ENCODE measurements at places on chromosomes 3 and 15.

- no peak for DNase-seq
Observed at GRCh38 chr3:30642849-30643361, 36.5 kb downstream of the TGFBR2 start.

- no peak for DNase-seq
Observed at GRCh38 chr3:41579861-41580260, 380.6 kb downstream of the CTNNB1 start.

- DNase-seq = no peak
Observed at GRCh38 chr15:52252781-52253180, 42.8 kb downstream of the MYO5C start.

GRCh38 chr3:80187981-80188380 lies 420.2 kb upstream of the ROBO1 start:
- DNase-seq = no peak

- DNase-seq = no peak
Observed at GRCh38 chr15:22917556-22917955, 62.6 kb downstream of the CYFIP1 start.

DNA sequence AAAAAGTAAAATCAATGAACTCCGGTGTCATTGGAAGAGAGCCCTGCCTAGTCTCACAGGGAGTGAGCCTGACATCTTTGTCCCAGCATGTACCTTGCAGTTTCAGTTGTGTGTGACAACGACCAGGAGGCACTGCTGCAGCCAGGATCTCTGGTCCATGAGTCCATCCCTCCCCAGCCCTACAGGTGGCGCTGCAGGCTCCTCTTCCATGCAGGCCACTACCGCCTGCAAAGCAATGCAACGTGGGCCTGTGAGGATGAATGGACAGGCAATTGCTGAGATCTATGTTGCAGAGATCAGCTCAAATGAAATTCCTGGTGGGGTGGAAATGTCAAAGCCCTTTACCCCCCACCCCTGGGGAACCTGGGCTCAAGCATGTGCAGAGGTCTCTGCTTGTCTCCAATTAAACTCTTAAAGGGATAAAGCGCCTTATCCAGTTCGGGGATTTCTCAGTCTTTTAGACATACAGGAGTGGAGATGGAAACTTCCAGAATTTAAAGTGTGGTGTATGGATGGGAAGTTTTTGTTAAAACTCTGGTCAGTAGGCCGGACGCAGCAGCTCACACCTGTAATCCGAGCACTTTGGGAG lies 35.8 kb downstream of the TKT start:
- DNase-seq = peak; percentile 76

DNA sequence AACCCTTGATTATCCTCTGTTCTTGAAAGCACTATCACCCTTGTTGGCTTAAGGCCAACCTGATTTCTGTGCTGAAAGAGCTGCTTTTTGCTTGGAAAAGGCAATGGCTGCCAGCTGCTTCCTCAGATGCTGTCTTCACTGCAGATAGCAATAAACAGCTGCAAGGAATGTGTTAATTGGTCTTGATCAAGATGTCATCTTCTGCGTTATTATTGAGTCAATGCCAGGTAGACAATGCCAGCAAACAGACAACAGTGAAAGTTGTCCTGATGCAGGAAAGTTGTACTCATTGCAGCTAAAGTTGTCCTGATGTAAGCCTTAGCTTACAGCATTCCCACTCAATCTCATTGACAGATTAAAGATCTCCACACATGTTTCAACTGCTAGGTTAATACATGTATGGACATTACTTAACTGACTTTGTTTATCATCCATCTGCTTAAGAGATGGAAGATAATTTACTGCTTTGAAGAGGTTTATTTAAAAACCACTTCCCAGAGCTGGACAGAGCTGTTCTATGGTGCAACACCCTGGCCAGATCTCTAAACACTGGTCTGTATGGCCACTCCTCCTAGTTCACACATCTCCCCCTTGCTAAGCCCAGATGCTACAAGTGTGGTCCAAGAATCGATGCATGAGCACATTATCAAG lies 251.0 kb upstream of the MCTP2 start:
- no peak for DNase-seq

- DNase-seq = no peak
Observed at GRCh38 chr3:52217409-52217805, 8.0 kb downstream of the TLR9 start.

DNA sequence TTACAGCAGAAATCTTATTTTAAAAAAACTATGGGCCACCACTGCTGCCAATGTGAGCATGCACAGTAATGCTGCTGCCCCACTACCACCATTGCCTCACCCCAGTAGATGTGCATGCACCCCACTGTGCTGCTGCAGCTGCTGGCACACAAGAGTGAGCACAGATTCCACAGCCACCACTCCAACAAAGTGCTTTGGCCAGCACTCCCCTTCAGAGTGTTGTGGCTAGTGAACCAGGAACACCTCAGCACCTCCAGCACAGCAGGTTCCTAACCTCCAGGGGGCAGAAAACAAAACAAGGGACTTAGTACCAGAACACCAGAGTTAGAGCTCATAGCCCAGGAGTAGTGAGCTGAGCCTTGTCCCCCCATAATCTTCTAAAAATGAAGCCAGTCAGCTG lies 629.6 kb downstream of the PYDC2 start:
- no peak for DNase-seq

DNA sequence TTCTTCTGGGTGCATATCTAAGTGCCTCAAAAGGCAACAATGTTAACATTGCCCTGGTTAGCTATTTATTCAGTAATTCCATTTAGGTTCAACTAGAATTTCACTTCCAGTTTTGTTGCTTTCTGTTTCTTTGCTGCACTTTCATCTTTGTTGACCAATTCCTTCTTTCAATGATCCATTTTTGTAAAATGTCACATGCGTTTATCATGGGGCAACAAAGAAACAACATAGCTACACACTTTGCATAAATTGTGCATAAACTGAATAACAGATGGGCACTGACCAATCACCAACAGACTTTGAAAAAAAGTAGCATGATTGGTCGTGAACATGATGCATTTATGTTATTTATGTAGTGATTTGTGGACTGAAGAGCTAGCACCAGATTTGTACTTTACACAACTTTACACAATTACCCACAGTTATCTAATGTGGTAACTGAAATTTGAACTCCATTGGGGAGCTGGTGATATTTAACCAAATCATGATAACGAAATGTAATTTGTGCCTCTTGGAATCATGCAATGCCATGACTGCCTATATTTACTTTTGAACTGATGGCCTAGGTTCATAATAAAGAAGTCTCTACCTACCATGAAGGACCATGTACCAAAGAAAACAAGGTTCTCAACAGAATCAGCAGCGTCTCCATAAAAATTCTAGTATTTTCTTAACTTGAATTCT lies 7.1 kb upstream of the CPOX start:
- no peak for DNase-seq

- DNase-seq = no peak
Observed at GRCh38 chr3:112873632-112874031, 27.0 kb upstream of the CD200R1L start.

DNA sequence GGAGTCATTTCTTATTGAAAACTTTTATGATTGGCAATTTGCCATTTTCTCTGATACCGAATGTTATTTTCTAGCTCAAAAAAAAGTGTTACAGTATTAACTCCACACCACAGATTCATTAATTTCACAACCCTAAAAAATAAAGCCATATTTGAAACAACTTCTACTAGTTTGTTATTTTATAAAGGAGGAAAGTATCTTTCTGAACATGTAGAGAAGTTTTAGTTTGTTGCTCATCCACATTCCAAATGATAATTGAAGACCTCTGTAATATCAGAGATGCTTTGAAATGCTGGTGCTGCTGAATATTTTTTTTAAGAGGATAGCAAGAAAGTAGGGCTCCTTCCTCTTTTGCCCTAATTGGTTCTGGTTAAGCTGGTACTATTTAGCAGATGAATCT lies 1.9 kb downstream of the VGLL3 start:
- DNase-seq = no peak

DNA sequence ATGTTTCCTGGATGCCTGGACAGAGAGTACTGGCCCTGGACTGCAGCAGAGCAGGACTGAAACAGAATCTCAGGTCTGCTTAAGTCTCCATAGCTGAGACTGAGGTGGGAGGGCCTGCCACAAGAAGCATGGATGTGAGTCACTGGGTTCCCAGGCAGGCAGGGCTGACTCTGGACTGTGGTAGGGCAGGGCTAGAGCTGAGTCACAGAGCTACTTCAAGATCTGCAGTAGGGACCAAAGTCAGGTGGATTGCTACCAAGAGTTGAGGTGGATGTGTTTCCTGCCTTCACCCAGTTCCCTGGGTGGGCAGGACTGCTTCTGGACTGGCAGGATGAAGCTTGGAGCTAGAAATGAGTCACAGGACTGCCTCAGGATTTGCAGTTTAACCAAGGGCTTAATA lies 282.9 kb downstream of the AGBL1 start:
- no peak for DNase-seq

DNA sequence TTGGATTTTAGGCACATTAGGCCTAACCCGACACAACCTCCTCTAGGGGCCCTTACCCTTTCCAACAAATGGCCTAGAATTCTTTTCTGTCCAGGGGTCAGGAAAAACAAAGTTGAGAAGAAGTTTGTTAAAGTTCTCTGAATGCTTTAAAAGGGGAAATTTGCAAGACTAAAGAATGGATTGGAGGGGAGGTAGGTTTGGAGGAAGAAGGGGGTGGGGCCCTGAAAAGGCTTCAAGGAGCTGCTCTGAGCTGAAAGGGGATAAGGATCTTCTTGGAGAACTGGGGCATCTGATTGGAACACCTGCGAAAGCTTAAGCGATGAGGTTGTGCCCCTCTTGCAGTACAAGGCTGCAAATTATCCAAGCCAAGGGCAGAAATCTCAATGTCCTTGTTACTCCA lies 3.9 kb upstream of the SENP2 start:
- DNase-seq = no peak

GRCh38 chr3:123100193-123100776 lies 33.5 kb downstream of the PDIA5 start:
- DNase-seq = no peak

- no peak for DNase-seq
Observed at GRCh38 chr15:52527196-52527910, 1.3 kb downstream of the MYO5A start.

- peak; percentile 85 for DNase-seq
Observed at GRCh38 chr3:184513276-184514170, 48.1 kb upstream of the EPHB3 start.

DNA sequence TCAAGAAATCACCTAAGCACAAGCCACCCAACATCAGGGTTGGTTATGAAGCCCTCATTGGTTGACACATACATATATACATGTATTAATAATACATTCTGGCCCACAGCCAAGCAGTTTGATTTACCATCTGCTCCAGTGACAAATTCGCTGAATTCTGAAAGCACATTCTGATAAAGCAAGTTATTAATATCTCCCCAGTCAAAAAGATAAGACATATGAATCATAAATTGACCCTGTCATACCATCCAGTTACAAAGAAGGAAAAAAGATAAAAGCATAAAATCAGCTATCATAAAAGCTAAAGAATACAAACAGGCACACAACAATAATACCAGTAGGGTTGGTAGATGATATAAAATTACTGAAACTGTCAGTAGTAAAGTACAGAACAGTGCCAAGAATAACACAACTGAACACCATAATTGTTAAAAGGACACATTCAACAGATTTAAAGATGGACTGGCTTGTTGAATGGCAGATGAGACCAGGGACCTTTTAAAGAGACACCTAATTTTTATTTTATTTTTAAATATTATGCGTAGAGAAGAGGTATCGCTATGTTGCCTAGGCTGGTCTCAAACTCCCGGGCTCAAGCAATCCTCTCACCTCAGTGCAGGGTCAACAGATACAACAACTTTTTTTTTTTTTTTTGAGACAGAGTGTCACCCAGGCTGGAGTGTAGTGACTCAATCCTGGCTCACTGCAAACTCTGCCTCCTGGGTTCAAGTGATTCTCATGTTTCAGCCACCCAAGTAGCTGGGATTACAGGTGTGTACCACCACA lies 7.7 kb downstream of the SNX4 start:
- DNase-seq = no peak

- no peak for DNase-seq
Observed at GRCh38 chr15:68590721-68591389, 12.1 kb downstream of the CORO2B start.

GRCh38 chr15:40242213-40242599 lies 3.3 kb downstream of the PAK6 start:
- no peak for DNase-seq

- DNase-seq = no peak
Observed at GRCh38 chr3:50323614-50324199, 1.2 kb upstream of the HYAL2 start.

DNA sequence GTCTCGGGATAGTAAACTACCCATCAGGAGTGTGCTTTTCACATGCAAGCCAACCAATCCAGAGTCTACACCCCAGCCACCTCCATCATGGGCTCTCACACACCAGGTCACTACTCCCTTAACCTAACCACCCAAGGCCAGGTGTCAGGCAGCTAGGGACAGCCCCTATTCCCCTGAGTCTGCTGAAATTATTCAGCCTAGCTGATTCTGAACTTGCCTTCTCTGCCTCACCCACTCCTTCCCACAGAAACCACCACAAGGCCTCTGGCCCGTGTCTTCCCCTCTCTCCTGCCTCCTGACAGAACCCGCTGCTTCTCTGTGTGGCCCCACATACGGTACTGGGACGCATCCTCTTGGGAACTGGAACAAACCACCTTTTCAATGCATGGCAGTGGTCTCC lies 82.1 kb downstream of the PCSK6 start:
- DNase-seq = no peak

DNA sequence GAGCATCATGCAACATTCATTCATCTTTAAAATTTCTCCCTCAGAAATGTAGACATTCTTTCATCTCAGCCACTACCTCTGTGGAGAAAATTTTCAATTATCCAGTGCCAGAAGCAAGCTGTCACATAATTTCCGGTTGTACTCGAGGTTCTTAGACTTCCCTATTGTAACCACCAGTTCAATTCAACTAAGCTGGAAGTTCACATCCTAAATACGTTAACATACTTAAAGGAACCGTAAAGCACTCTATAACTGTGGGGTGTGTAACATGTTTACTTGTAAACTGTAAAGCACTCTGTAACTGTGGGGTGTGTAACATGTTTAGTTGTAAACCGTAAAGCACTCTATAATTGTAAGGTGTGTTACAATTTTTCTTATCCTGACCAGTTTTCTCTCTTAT lies 150.3 kb downstream of the PLCL2 start:
- DNase-seq = no peak

GRCh38 chr3:170016057-170016456 lies 21.7 kb upstream of the GPR160 start:
- DNase-seq = no peak

DNA sequence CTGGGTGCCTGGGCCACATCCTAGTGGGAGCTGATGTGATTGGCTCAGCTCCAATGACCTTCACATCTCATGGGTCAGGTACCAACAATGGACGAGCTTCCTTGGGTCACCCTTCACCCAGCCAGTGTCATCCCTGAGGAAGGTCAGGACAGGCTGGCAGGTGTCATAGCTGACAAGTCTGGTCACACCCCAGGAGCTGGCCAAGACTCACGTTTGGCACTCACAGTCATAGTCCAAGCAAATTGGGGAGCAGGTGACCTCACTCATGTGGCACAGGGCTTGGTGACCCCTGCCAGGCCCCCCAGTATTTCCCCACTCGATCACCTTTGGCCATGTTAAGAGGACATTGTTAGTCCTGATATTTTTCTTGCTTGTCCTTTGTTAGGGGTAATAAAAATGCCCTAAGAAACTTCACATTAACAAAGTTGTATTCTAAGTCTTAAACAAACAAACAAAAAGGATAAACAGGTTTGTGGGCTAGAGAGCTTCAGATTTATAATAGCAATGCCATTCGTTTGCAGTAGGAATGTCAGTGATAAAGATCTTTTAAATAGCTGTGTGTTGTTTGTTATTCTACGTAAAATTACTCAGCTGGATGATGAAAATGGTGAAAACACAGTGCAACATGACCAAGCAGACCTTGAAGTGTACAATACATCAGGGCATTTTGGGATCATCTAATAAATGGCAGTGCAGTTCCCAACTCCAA lies 79.5 kb upstream of the POMGNT2 start:
- no peak for DNase-seq

- no peak for DNase-seq
Observed at GRCh38 chr15:39432026-39432425, 148.9 kb upstream of the THBS1 start.
